Psoas muscle (tissue), 8 donors: ENCODE measurements at places on chromosomes 6 and 20. TPM values are rescaled to one million over a fixed set of nuclear protein-coding genes. Genes with fewer than 3 reads are reported as not detected.

- no peak for DNase-seq
Observed at GRCh38 chr6:21150667-21151066, 442.9 kb upstream of the SOX4 start.

- DNase-seq: no peak
Observed at GRCh38 chr20:25579081-25579770, 6.1 kb downstream of the NINL start.

SLC13A3 gene
- 0.04 TPM for polyA plus RNA-seq

CRYBG1 gene
- 0.35 TPM for polyA plus RNA-seq
